Right atrium auricular region (tissue), 2 donors: ENCODE measurements at places on chromosomes 12 and 14. TPM values are rescaled to one million over a fixed set of nuclear protein-coding genes. Genes with fewer than 3 reads are reported as not detected.
A peak's percentile ranks its signal among the peaks of the same experiment; 100 is the strongest.

GRCh38 chr12:97575403-97576193 lies 113.0 kb downstream of the RMST start:
- DNase-seq = no peak

The TXNDC16 gene
- total RNA-seq = 6.7 TPM

- no peak for DNase-seq
Measured at GRCh38 chr12:65821336-65821735, 2.9 kb upstream of the HMGA2 start.

The ARHGEF25 gene
- total RNA-seq = 11.0 TPM

The CD27 gene
- not detected for total RNA-seq

The PTGES3 gene
- total RNA-seq = 69.6 TPM

DNA sequence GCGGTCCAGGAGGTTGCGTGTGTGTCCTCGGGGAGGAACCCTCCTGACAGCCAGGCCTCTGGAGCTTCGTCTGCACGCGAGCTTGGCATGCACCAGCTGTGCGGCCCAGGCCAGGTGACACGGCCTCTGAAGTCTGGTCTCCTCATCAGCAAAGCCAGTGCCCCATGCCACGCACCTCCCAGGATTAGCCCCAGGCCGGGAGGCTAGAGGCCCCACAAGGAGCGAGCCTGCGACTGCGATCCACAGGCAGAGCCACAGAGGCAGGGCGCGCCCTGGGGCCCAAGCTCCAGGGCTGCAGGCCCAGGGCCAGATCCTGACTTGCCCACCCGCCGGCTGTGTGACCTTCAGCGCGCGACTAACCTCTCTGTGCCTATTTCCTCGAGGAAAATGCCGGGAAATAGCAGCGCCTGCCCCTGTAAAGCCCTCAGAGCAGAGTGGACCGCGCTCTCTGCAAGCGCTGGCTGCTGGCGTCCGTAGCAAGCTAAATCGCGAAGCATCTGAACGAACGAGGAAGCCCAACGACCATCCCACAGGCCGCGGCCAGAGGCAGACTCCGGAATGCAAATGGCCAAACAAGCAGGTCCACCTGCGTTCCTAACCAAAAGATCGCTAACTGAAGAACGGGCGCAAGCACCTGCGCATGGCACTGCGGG lies 492 bp upstream of the BTBD6 start:
- DNase-seq = peak; percentile 62

DNA sequence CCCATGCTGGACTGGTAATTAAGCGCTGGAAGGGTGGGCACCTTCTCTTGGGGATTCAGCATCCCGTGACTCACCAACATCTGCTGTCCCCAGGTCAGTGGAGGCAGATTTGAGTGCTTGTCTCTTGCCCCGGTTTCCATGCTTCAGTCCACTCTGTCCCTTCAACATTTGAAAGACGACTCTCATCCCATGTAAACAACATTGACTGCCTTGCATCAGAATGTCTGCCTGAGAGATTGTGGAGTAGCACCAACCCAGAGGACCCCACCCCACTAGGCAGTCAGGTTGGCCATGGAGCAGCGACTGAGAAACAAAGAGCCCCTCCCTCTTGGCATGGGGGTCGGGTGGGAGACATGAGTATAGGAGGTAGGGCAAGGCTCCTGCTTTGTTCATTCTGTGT lies 4.9 kb upstream of the STAC3 start:
- no peak for DNase-seq

GRCh38 chr14:92988786-92989755 lies 66.1 kb downstream of the CHGA start:
- no peak for DNase-seq
